Activated CD4-positive, alpha-beta T cell treated with anti-CD3 and anti-CD28 coated beads for 4 hours (primary cell): ENCODE measurements at places on chromosomes 3 and 15.

DNA sequence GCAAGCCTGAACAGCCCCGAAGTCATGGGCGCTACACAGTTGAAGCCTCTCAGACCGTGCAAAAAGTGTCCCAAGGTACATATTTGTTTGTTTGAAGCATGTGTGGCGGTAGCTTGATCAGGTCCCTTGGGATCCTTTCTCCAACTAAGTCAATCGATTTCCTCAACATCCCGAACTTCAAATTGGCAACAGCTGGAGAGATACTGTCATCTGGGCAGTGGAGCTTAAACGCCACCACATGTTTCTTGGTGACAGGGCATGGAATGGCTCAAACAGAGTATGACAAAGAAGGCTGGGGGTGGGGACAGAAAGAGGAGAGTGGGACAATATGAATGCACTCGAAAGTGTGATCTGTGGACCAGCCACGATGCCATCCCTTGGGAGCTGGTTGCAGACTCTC lies 84.9 kb upstream of the PSMD6 start:
- DNase-seq: no peak

DNA sequence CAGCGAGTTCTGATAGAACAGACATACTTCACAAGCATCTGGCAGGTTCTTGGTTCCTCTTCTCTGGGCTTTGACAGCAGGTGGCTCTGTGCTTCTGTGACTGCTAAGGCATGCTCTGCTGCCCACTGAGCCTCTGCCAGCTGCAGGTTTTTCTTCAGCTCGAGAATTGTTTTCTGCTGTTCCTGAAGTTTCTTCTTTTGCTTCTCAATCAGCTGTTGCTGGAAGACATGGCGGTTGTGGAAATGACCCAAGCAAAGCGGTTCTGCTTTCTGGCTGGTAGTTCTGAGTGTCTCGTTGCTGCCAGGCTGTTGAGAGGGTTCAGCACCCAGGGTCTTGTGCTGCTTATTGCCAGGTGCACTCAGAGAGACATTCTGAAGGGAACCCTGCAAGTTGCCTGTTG lies 50.8 kb downstream of the CCDC191 start:
- no peak for DNase-seq

GRCh38 chr3:64548200-64548889 lies 139.5 kb downstream of the ADAMTS9 start:
- DNase-seq: no peak

- DNase-seq: no peak
These were observed 13.2 kb downstream of the CLASP2 start for GRCh38 chr3:33704891-33705290.

DNA sequence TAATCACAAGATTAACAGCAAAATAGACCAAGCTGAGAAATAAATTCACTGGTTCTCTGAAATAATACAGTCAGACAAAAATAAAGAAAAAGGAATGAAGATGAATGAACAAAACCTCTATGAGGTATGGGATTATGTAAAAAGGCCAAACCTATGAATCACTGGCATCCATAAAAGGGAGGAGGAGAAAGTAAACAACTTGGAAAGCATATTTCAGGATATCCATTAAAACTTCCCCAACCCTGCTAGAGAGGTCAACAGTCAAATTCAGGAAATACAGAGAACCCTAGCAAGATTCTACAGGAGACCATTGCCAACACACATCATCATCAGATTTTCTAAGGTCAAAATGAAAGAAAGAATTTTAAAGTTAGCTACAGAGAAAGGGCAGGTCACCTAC lies 649.7 kb upstream of the CBLB start:
- no peak for DNase-seq

- no peak for DNase-seq
These were observed 544.9 kb downstream of the NSUN3 start for GRCh38 chr3:94607778-94608177.

GRCh38 chr3:170421111-170421641 lies 2.5 kb downstream of the CLDN11 start:
- no peak for DNase-seq

DNA sequence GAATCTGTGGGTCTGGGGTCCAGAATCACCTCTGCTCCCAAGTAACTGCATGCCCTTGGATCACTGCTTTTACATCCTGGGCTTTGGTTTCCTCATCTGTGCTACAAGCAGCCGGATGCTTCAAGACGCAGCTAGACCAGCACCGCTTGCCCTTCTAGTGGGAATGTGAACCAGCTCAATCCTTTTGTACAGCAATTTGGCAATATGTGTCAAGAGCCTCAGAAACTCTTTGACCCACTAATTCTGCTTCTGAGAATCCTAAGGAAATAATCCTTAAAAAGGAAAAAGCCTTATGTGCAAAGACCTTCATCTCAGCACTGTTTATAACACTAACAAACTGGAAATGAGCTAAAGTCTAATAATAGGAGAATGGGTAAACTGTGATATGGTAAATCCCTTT lies 48.7 kb downstream of the ADCY5 start:
- no peak for DNase-seq

DNA sequence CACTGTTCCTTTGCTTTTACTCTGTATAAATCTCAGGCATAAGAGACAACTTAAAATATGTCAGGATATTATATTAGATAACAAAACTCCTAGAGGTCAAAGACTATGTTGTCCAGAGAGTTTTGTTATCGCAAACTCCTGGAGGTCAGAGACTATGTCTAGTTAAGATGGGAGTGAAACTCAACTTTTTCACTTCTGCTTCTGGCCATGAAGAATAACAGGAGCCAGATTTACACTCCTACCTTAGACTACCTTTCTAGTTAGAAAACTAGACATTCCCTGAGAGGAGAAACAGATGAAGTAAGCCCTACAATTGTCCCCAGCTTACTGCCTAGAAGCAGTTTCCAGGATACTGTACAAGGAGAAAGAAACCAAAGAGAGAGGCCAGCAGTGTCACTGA lies 255.4 kb upstream of the UBE2E1 start:
- DNase-seq: no peak

DNA sequence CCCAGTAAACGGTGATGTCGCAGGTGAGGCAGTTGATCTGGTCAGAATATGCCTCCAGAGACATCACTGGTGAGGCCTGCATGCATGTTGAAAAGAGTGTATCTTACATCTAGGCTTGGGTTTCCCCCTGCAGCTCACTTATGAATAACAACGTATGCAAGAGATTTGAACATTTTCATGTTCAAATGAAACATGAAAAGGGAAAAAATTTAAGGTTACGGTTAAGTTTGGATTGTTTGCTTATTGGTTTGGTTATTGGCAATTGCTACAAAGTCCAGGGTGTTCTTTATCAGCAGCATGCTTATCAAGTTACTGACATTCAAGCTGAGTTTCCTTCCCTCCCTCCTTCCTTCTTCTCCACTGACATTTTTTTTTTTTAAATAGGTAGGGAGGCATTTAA lies 123.2 kb downstream of the IGF1R start:
- DNase-seq: no peak

- no peak for DNase-seq
These were observed 35.8 kb downstream of the SETD2 start for GRCh38 chr3:47128137-47128536.

DNA sequence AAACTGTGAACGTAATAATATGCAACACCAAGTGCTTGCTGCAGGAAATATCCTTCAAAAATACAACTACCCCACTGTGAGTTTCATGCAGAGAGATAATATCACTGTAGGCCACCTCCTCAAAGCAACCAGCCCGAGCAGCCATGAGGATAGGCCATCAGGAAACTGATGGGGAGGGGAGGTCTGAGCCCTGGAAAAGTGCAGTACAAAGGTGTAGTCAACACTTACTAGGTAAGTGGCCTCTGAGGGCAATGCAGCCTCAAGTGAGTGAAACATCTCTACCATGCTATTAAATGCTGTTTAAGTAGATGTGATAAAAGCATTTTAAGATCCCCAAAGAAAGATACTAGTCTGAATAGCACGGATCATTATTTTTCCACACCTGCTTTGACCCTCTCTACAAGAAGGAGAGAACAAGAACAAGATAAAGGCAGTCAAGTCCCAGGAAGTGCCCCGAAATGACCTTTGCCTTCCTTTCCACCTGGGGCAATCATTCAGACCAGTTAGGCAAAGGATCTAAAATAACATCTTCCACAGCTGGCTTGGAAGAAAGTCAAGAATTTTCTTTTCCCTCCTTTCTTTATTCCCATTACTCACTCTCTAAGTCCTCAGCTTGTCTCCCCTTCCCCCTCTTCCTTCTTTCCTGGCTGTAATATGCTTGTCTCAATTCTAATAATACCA lies 62.8 kb downstream of the FMN1 start:
- no peak for DNase-seq

DNA sequence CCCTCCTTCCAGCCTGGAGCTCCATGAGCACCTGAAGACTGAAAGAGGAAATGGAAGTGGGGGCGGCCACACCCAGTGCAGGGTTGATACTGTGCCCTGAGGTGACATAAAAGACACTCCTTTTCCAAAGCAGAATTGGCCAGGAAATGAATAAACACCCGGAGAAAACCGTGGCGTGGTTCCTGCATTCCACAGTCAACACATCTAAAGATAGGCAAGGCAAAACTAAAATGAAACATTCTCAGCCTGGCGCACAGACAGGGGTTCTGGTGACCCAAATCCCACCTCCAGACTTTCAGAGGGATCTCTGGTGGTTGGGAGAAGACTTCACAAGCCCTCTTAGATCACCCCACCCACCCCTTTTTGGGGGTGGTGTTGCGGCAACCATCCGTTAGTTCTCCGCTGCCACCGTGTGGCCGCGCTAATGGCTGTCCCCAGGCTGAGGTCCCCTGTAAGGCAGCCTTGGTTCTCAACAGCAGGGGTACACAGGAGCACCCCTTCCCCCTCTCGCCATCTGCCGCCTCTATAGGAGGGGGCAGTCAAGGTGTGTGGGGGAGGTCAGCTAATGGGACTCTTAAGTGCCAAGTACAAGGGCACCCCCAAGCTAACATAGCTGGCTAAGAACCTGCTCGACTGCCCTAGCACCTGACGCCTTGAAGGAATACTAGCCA lies 2.5 kb upstream of the MST1R start:
- peak; percentile 55 for DNase-seq

GRCh38 chr3:168801794-168802193 lies 706.1 kb upstream of the GOLIM4 start:
- DNase-seq: no peak

- no peak for DNase-seq
These were observed 130.6 kb upstream of the MEF2A start for GRCh38 chr15:99435113-99435695.

DNA sequence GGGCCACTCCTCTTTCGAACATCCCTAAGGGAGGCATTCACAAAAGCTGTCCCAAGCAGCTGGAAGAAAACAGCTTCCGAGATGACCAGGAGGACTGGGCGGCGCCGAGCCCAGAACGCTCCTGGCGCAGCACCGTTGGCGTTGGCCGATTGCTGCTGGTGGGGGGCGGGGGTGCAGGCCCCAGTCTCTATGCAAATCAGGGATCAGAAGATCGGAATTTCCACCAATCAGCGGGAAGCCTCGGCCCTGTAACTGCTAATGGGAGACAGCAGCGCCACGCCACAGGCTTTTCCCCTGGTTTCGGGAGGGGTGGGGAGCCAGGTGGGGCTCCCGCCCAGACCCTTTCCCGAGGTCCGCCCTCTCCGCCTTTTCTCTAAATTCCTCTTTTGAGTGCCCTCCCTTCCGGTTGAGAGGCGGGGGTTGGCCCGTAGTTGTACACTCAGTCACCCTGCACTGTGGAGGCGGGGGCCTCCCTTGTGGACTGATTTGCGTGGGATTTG lies 27.0 kb downstream of the HMCES start:
- peak; percentile 21 for DNase-seq

GRCh38 chr15:89732451-89733172 lies 18.4 kb downstream of the MESP1 start:
- no peak for DNase-seq

- DNase-seq: no peak
These were observed 150.8 kb upstream of the DPH6 start for GRCh38 chr15:35696767-35697231.

- DNase-seq: no peak
These were observed 61.5 kb upstream of the TCF12 start for GRCh38 chr15:56856934-56857333.

GRCh38 chr15:55770261-55770660 lies 27.3 kb upstream of the PRTG start:
- no peak for DNase-seq

DNA sequence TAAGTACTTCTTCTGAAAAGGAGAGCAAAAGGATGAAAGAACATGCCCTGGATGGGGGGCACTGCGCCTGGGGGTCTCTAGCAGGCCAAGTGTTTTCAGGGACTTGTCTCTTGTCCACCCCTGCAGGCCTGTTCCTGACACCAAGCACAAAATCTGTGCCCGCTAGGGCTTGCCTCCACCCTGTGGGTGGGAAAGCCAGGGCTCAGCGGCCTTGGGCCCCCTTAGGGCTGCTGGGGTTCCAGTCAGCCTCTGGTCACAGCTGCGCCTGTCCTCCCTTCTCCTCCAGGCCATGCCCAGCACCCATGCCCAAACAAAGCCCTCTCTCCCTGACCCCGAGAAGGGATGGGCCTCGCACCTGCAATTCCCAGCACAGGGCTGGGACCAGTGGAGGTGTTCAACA lies 71.1 kb upstream of the TRPM1 start:
- DNase-seq: no peak

- no peak for DNase-seq
These were observed 36.8 kb upstream of the SEC13 start for GRCh38 chr3:10357592-10358308.

- no peak for DNase-seq
These were observed 11.0 kb downstream of the NDUFB5 start for GRCh38 chr3:179615458-179616173.

- DNase-seq: no peak
These were observed 1043.8 kb downstream of the OTOL1 start for GRCh38 chr3:162540421-162540820.

GRCh38 chr3:15331072-15331605 lies 1.2 kb downstream of the SH3BP5 start:
- DNase-seq: no peak

DNA sequence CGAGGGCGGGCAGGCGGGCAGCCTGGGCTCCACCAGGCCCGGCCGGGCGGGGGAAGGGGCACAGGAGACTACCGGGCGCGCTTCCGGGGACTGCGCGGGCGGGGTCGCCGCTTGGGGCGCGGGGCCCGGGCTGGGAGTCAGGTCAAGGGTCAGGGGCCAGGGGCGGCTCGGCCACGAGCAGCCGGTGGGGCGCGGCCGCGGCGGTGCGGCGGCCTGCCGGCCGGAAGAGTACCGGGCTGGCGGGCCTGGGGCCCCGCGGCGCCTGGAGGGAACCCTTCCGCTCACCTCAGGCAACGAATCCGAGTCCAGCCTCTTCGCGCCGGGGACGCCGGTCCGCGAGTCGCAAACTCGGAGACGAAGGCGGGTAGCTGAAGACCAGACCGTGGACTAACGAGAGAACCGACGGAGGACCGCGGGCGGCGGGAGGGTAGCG lies 225 bp downstream of the RHOA start:
- DNase-seq: peak; percentile 33
